SK-MEL-5 (cell line): ENCODE measurements at places on chromosomes 2 and 18. TPM values are rescaled to one million over a fixed set of nuclear protein-coding genes. Genes with fewer than 3 reads are reported as not detected.

- DNase-seq, result no peak
Observed at GRCh38 chr2:106734165-106734564, 151.8 kb downstream of the ST6GAL2 start.

- DNase-seq, result no peak
Observed at GRCh38 chr2:35790292-35790691, 565.3 kb upstream of the CRIM1 start.

GRCh38 chr2:127110985-127111384 lies 4.0 kb upstream of the BIN1 start:
- DNase-seq, result no peak

DNA sequence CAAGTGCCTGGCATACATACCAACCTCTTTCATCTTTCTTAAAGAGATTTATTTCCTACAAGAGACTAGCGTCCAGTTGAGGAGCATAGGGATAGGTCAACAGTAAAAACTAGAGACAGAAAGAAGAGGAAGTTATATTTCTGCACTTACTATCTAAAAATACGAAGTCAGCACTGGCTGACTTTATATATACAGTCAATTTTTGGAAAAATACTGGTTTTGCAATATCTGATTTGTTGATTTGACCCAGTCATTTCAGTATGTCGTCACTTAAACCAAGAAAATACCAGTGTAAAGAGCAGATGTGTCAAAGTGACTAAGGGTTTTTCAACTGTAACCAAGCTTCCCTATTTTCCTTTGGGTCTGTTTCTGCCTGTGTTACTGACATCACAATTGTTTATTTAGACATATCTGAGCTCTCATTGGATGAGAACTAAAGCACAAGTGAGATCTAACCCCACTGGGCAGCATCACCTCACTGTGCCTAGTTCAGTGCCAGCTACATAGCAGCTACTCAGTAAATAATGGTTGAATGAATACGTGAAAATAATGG lies 23.0 kb downstream of the CYTIP start:
- DNase-seq, result no peak

DNA sequence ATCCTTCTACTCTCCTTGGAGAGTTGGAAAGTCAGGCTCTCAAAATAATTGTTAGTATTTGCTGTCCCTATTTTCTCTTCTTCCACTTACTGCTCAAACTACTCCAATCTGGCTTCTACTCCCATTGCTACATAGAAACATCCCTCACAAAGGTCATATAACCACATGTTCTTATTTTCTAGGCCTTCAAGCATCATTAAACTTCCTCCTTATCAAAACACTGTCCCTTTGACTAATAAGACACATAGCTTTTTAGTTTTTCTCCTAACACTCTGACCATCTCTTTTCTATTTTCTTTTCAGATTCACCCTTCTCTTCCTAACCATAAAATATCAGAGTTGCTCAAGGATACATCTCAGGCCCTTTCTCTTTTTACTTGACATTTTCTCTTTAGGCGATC lies 148.3 kb downstream of the MBD2 start:
- no peak for DNase-seq

The IL36B gene
- total RNA-seq, result not detected in 2 replicates

GRCh38 chr18:79746730-79747129 lies 51.0 kb upstream of the KCNG2 start:
- DNase-seq, result no peak

The DNAH7 gene
- total RNA-seq, result 0.37 and 0.45 TPM in 2 replicates

DNA sequence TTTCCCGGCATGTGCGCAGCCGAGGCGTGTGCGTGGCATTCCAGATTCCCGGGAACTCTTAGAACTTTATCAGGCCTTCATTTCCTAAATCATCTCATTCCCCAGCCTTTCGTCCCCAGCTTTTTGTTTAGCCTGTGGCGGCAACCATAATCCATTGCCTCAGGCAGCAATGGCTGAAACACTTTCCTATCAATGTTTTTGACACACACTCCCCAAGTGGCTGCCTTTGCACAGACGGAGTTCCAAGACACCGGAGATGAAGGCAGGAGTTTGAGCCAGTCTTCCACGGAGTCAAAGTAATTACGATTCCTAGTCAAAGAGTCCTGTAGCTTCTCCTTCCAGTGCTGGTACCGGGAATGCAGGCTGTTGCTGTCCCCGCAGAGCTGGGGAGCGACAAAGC lies 64.8 kb downstream of the KCNG2 start:
- no peak for DNase-seq

GRCh38 chr2:75705921-75706320 lies 4.8 kb downstream of the GCFC2 start:
- DNase-seq, result no peak

The TDRD15 gene
- total RNA-seq, result 0.03 and 0.16 TPM in 2 replicates

DNA sequence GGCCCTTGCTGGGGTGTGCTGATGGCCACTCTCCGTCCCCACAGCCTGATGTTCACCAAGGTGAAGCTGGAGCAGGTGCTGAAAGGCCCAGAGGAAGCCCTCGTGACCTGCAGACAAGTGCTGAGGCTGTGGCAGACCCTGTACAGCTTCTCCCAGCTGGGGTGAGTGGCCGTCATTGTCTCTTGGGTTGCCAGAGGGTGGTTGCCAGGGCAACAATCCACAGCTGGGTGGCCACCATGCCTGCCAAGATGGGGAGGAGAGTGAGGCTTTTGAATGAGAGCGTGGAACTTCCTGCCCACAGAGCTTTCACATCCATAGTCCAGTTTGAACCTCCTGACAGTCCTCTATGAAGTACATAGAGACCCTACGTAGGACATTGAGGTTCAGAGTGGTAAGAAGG lies 108.8 kb downstream of the STPG4 start:
- DNase-seq, result no peak

GRCh38 chr2:171583566-171583965 lies 61.3 kb downstream of the CYBRD1 start:
- no peak for DNase-seq

- DNase-seq, result peak; percentile 60
Observed at GRCh38 chr2:163878718-163879117, 142.9 kb upstream of the FIGN start.

DNA sequence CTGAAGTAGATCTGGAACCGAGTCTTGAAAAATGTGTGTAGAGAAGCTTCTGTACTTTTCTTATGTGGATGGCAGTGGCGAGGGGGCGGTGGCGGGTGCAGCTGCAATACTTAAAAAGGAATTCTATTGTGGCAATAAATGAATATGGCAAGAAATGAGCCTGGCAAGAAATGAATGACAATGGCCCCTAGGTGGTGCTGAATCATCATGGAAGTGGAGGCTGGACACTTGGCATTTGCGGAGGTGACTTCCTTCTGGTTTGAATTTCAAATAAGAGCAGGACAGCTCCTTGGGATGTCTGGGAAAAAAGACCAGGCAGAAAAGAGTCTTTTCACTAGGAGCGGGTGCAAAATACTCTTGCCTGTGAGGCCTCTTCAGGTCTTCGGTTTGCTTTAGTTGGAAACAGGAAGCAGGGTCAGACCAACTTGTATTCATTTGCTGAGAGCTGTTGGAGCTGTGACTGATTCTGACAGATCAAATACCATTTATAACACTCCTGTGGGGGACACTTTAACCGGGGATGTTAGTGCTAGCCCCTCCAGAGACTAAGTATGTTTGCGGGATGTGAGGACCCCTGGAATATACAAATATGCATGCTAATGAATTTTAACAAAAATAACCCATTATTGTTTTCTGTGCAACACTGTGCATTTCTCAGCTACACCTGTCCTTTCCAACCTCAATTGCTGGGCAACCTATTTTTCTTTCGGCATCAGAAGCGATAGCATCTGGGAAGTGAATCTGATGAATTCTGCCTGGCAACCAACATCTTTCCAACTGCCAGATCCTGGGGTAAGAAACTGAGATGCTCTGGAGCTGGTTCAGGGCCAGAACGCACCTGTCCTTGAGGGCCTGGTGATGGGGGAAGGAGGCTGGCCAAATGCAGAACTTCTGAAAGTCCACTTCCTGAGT lies 35.4 kb downstream of the FASTKD2 start:
- DNase-seq, result peak; percentile 81

DNA sequence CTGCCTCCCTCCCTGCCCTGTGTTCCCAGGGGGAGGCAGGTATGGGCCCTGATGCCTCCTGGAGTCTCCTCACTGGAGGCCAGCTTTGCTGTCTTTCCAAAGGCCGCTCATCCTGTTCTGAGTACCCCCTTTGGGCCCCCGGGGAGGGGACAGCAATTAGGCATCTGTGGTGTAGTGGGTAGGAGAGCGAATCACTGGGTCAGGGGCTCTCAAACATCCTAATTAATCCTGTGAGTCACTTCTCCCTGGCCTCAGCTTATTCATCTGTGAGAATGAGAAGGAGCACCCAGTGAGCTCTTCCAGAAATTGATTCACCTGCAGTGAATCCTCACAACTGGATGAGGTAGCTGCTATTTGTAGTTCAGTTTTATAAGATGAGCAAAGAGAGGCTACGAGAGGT lies 16.4 kb downstream of the TET3 start:
- no peak for DNase-seq

The TAF1B gene
- total RNA-seq, result 25.6 and 26.7 TPM in 2 replicates

DNA sequence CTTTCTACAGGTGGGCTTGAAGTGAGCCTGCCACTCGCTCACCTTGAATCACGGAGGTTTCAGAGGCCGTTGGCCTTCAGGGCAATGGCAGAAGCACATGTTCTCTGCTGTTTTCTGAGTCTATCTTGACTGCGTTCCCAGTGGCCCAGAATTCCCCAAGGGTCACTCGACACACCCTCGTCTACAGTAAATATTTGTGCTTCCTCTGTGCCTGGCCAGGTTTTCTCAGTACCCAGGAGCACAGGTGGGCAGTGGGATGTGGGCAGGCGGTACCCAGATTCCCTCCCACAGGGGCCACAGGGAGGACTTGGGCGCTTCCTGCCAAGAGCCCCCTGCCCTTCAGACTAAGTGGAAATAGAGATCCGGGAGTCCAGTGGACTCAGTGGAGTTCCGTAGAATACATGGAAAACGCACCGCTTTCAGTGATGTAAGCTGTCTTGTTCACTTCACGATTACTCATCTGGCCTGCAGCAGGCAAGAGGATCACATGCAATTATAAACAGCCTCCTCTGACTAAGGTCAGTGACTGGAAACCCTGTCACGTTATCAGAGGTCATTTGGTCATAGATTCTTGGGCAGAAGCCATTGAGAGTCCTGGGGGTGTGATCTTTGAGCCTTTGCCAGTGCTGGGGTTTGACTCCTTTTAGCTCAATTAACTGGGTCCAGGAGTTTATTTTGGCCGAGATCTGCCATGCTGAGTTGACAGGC lies 179.8 kb downstream of the NEDD4L start:
- peak; percentile 91 for DNase-seq

DNA sequence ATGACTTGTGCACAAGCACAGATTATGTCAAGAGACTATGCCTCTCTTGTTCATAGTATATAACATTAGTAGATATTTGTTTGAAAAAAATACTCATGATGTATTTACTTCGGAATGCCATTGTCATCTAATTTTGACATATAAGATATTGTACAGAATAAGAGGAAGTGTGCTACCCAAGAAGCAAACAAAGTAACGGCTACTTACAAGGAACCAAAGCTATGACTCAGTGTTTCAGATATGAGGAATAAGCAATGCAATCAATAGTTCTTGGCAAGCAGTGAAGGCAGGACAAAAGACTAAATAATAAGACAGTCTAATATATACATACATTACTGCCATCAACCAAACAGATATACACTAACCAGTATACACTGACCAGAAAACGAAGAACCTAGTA lies 256.3 kb downstream of the CCDC178 start:
- no peak for DNase-seq
